Endothelial cell of umbilical vein (primary cell): ENCODE measurements at places on chromosomes 16 and 17. TPM values are rescaled to one million over a fixed set of nuclear protein-coding genes. Genes with fewer than 3 reads are reported as not detected.

DNA sequence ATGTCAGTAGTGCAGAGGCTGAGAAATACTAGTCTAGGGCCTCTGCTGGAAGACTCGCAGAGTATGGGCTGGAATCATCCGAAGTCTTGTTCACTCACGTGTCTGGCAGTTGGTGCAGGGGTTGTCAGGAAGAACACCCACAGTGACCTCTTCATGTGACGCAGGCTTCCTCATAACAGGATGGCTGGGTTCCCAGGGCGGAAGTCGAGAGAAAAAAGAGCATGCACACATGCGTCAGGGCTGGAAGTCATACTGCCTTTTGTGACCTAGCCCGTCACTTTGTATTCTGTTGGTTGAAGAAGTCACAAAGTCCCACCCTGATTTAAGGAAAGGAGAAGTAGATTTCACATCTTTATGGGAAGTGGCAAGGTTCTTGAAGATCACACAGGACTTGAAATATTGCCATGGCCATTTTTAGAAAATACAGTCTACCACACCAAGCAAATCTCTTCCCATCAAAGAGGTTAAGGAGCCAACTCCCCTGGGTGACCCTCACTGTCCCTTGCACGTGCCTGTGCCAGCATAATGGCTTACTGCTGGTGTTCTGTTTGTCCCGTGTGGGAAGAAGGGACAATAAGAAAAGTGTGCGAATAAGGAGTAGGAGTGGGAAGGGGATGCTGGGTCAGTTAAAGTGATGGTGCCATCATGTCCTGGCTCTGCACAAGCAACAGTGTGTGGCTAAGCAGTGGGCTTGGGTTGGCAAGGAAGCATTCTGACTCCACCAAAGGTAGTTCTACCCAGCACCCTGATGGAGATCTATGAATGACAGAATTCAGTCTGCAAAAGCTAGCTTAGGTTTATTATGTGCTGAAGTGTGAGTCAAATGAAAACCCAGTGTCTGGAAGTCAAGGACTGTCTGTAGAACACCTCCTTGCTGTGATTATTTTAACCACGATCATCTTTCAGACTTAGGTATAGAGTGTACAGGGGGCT lies 28.1 kb downstream of the HEATR3 start:
- H3K27ac ChIP-seq, result peak overlapping the region; percentile 55
- H3K36me3 ChIP-seq, result peaks cover 5% of the 10 kb centered on the region
- no peaks in the 10 kb centered on the region for H3K27me3 ChIP-seq
- DNase-seq, result peak; percentile 48
- peaks cover 2% of the 10 kb centered on the region for H3K4me1 ChIP-seq

GRCh38 chr17:53150101-53150698 lies 672.5 kb upstream of the KIF2B start:
- no peak overlapping the region for H3K27ac ChIP-seq
- H3K4me1 ChIP-seq, result no peaks in the 10 kb centered on the region
- DNase-seq, result no peak
- no peaks in the 10 kb centered on the region for H3K27me3 ChIP-seq
- no peaks in the 10 kb centered on the region for H3K36me3 ChIP-seq

GRCh38 chr16:2905241-2905987 lies 6.3 kb upstream of the FLYWCH1 start:
- peak overlapping the region; percentile 30 for H3K27ac ChIP-seq
- peak; percentile 99 for DNase-seq
- no peaks in the 10 kb centered on the region for H3K27me3 ChIP-seq
- H3K4me3 ChIP-seq, result peak overlapping the region; percentile 58

Gene SLFN13
- 13.7 and 24.7 TPM in 2 replicates for total RNA-seq

Gene CALB2
- not detected in 2 replicates for total RNA-seq

Gene TMEM98
- total RNA-seq, result 83.6 and 101 TPM in 2 replicates

- H3K27me3 ChIP-seq, result no peaks in the 10 kb centered on the region
- no peak overlapping the region for H3K4me3 ChIP-seq
- no peaks in the 10 kb centered on the region for H3K4me1 ChIP-seq
- H3K27ac ChIP-seq, result no peak overlapping the region
- H3K36me3 ChIP-seq, result no peaks in the 10 kb centered on the region
Observed at GRCh38 chr16:5928476-5929065, 831.0 kb upstream of the EEF2KMT start.

Gene SLC22A31
- total RNA-seq, result not detected in 2 replicates

DNA sequence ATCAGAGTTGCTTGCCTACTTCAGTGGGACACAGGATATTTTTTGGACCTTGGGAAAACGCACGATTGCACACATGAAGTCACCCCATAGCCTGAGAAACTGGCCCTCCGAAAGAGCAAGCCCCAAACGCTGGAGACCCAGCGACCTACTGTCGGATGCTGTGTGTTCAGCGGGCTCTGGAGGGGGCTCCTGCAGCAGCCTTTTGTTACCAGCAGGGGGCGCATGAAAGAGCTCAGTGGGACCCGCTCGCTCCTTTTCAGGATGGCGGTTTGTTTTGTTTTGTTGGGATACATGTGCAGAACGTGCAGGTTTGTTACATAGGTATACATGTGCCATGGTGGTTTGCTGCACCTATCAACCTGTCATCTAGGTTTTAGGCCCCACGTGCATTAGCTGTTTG lies 28.4 kb downstream of the MYH3 start:
- no peaks in the 10 kb centered on the region for H3K4me1 ChIP-seq
- no peak overlapping the region for H3K27ac ChIP-seq
- no peaks in the 10 kb centered on the region for H3K36me3 ChIP-seq

Gene DNAH3
- not detected in 2 replicates for total RNA-seq

DNA sequence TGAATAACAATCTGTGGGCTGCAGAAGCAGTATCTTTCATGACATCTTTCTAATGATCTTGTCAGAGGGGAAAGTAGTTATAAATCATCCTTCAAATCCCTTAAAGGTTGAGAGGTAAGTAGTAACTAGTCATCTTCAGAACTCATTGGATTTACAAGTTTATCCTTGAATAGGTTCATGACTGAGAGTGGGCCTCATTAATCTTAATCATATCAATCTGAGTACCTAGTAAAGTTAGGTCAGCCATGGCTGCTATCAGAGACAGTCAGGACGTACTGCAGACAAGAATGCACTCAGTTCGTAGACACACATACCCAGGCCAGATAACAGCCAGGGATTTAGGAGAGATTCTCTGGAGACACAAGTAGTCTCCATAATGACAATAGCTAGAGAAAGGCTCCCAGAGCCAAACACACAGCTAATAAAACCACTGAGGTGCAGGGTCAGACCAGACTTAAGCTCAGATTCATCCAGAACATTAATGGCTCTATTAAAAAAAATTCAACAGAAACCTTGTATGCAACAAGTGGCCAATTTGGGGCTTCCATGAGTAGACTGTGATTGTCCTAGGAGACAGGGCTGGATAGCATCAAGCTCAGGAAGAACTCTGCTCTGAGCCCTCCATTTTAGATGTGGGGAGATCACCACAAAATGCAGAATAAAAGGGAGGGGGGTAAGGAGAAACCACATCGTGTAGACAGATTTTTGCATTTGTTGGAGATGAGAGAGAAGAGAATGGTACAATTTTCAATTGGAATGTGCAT lies 65.8 kb downstream of the TBX4 start:
- peaks cover 6% of the 10 kb centered on the region for H3K27me3 ChIP-seq
- DNase-seq, result no peak
- H3K4me3 ChIP-seq, result no peak overlapping the region
- no peaks in the 10 kb centered on the region for H3K4me1 ChIP-seq
- no peaks in the 10 kb centered on the region for H3K36me3 ChIP-seq
- no peak overlapping the region for H3K27ac ChIP-seq

DNA sequence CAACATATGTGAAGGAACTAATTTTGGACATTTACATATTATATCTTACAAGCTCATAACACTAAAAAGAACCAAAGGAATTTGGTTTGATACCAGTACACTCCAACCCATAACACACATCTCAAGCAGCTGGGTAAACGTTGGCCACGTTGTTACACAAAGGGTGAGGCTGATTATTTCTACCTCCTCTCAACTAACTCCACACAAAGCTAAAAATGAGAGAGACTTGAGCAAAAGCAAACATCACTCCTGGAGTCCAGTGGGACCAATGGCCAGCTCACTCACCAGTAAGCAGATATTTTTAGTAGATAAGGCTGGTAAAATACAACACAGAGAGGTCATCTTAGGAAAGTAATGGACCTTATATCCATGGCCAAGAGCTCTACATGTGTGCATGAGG lies 207.6 kb downstream of the MRTFB start:
- H3K36me3 ChIP-seq, result no peaks in the 10 kb centered on the region
- peaks cover 2% of the 10 kb centered on the region for H3K4me1 ChIP-seq
- H3K27ac ChIP-seq, result no peak overlapping the region
- no peaks in the 10 kb centered on the region for H3K27me3 ChIP-seq
- H3K4me3 ChIP-seq, result no peak overlapping the region

GRCh38 chr16:17607075-17607509 lies 136.3 kb upstream of the XYLT1 start:
- H3K27me3 ChIP-seq, result no peaks in the 10 kb centered on the region
- H3K27ac ChIP-seq, result no peak overlapping the region
- no peaks in the 10 kb centered on the region for H3K4me1 ChIP-seq

DNA sequence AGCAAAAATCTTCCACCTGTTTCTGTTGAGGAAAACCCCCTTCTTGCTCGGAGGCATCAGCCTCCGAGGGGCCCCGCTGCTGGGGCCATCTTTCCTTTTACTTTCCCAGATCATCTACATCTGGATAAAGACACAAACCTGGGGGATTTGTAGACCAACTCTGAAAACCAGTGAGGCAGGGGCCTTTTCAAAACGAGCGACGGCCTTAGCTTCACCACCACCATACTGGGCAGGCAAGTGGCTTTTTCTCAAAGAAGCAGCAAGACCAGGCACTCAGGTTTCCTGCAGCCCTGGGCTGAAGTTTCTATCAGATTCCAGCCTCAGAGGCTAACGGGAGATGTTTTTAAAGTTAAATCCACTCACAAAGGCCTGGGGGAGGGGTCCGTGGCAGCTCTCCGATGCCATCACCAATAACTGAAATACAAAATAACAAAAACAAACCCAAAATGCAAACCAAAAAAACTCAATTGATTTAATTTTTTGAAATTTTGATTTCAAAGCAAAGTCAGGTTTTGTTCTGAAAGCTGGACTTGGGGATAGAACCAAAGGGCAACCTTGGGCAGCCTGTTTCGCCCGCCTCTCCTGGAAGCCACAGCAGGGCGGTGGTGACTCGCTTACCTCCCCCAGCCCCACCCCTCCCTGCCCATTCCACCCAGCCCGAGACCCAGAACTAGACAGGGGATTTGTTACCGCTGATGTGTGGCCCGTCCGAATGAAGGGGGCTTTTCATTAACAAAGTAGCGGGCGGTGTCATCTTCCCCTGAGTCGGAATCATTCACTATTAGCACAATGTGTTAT lies 55.8 kb downstream of the SALL1 start:
- no peak overlapping the region for H3K4me3 ChIP-seq
- DNase-seq, result no peak
- H3K4me1 ChIP-seq, result no peaks in the 10 kb centered on the region
- no peaks in the 10 kb centered on the region for H3K27me3 ChIP-seq

DNA sequence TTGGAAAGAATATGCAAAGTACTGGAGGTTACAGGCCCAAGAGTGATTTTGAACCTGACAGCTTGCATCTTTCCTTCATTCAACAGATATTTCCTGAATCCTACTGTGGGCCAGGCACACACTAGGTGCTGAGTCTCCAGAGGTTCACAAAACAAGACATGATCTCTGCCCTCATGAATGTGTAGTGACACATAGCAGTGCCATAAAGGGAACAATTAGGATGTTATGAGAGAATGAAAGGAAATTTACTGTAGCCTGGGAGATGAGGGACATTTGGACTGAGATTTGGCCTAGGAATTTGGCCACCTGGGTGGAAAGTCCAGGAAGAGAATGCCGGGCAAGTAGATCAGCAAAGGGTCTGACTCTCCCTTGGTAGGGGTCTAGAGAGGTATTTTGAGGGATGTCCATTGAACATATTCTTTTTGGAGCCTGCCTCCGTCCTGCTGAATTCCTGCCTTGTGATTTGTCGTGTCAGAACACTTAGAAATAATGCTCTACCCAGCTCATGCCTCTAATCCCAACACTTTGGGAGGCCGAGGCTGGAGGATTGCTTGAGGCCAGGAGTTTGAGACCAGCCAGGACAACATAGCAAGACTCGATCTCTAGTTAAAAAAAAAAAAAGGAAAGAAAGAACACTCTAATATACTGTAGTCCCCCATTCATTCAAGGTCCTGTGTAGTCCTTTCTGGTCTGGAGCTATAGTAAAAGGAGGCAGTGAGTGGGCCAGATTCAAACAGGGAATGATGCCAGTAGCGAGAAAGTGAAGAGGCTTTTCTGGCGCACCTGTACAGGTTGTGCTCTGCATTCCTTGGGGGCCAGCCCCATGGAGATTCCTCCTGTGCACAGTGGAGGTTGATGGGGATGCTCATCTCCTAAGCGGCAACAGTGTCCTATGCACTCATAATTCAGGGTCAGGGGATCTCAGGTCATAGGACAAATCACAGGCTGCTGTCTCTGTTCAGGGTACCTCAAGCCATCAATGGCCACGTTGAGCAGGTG lies 90.6 kb upstream of the CLEC18A start:
- no peaks in the 10 kb centered on the region for H3K27me3 ChIP-seq
- H3K36me3 ChIP-seq, result no peaks in the 10 kb centered on the region
- H3K27ac ChIP-seq, result no peak overlapping the region
